ENCODE measurements at places on chromosomes 16 and 17.
A peak's percentile ranks its signal among the peaks of the same experiment; 100 is the strongest.

- peak; percentile 91 for DNase-seq
These were observed at the start of gene CNEP1R1 for GRCh38 chr16:50024684-50025536. TSS of gene CNEP1R1 (plus strand) at chr16:50025225. CDS start at chr16:50025316, 91 bp downstream.

GRCh38 chr16:19583665-19584300, 28.3 kb downstream of the VPS35L start:
- no peak for DNase-seq

DNA sequence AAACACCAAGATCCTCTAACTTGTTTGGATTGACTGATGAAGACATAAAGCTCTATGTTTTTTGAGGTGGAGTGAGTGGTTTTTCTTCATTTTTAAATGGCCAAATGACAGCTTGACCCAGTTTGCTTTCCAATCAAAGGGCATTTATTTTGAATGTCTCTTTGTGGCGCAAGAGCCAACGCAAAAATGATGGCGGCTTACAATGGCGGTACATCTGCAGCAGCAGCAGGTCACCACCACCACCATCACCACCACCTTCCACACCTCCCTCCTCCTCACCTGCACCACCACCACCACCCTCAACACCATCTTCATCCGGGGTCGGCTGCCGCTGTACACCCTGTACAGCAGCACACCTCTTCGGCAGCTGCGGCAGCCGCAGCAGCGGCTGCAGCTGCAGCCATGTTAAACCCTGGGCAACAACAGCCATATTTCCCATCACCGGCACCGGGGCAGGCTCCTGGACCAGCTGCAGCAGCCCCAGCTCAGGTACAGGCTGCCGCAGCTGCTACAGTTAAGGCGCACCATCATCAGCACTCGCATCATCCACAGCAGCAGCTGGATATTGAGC, 329 bp downstream of the NLK start:
- no peak for DNase-seq

GRCh38 chr17:1532836-1533602, 16.6 kb upstream of the INPP5K start:
- DNase-seq = no peak

- no peak for DNase-seq
These were observed 22.1 kb downstream of the TMEM114 start for GRCh38 chr16:8568231-8568617.

DNA sequence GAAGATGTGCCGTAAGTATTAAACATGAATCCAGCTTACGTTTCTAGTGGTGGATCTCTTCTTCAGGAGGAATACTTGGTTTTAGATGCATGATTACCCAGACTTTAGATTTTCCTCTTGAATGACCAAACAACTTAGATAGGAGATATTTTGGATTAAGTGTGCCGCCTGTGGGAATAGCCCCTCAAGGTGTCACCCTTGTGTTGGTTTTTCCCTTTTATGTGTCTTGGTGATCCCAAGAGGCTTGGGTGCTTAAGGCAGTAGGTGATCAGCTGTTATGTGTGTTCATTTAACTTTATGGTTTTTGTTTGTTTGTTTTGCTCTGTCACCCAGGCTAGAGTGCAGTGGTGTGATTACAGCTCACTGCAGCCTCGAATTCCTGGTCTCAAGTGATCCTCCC, 115.1 kb downstream of the PPM1E start:
- DNase-seq = no peak

GRCh38 chr17:37463039-37463438, 26.7 kb upstream of the DUSP14 start:
- no peak for DNase-seq

- no peak for DNase-seq
These were observed 841 bp downstream of the ALOXE3 start for GRCh38 chr17:8117367-8117979.

DNA sequence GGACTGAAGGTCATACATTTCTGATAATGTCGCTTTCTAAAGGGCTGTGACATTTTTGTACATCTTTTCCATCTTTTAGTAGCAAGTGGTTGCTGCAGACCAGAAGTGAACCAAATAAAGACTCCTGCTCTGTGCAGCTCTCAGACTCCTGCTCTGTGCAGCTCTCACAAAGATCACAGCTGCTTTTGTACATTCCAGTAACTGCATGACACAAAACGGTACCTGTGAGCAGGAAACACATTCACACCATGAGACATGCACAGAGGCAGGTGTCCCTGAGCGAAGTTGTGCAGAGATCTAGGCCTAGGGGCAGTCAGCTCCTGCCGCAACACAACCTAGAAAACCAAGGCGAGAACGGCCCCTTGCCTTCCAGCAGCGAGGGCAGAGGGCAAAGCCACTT, 67.5 kb downstream of the KLHDC4 start:
- DNase-seq = no peak

DNA sequence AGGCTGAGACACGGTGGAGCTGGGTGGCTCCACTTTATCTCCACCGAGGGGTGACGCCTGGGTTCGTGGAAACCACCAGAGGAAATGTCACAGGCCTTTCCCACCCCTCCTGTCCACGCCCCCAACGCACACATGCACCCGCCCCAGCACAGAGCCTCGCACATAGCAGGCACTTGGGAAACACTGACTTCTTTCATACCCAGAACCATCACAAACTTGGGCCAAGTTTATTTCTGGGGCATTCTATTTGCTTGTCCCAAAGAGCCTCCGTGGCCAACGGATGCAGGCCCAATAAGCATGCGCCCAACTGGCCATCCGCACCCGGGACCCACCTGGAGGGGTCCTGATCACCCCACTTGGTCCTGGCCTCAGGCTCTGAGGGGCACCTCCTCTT, 3.3 kb downstream of the BCAR1 start:
- peak; percentile 33 for DNase-seq

GRCh38 chr16:71347146-71347545, 11.4 kb upstream of the CALB2 start:
- no peak for DNase-seq

DNA sequence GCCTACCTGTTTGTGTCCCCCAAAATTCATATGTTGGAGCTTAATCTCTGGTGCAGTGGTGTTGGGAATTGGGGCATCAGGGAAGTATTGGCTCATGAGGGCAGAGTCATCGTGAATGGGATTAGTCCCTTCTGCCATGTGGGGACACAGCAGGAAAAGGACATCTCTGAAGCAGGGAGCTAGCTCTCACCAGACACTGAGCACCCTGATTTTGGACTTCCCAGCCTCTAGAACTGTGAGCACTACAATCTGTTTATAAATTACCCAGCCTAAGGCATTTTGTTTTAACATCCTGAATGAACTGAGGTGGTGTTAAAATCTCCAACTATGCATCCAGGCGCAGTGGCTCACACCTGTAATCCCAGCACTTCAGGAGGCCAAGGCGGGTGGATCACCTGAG, 206.0 kb downstream of the SEC14L1 start:
- no peak for DNase-seq

DNA sequence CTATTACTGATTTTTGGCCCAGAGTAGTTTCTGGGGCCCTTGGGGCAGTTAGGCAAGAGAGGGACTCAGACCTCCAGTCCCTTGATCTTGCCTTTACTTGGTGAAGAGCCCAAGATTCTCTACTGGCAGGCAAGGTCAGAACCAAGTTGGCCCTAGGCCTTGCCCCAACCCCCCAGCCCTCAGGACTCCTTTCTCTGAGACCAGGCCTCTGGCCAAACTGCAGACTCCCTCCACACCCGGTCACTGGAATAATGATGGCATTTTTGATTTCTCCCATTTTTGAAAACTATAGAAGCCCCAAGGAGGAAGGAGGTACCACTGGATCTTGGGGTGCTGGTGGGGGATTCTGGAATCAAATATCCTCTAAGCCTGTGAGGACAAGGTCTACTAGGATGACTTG, 18.0 kb upstream of the HOXB9 start:
- DNase-seq = no peak

DNA sequence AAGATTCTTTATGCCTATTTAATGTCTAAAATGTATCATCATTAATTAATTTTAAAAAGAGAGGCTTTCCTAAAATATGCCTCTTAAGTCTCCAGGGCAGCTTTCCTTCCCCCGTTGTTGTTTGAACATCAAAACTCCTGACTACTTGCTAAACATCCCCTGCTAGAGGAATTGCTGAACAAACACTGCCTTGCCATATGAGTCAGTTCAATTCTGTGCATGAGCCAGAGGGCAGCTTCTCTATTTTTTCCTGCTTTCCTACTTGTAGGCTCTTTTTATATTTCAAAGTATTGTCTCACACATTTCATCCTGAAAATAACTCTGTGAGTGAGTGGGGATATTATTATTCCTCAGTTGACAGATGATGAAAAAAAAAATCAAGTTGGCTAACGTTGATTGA, 143.4 kb downstream of the HS3ST4 start:
- DNase-seq = no peak

DNA sequence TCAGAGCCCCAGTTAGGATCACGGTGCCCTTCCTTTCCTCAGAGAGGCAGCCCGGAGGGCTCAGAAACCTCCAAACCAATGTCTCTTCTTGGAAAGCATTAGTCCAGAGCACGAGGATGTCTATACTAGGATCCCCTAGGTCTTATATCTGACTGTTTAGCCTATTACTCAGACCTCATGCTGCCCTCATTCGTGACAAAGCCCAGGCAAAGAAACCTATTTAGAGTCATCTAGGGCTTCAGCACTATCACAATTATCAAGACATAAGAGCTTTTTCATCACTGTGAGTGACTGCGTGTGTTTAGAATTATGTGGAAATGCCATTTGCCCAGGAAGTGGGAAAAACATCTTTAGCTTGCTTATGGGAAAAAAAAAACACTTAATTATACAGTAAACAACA, 159.8 kb upstream of the NOL11 start:
- DNase-seq = no peak

GRCh38 chr16:3577302-3577752, at the start of gene NLRC3:
TSS of gene NLRC3 (minus strand) at chr16:3577403. CDS start at chr16:3565036, 12,367 bp downstream.
- no peak for DNase-seq

DNA sequence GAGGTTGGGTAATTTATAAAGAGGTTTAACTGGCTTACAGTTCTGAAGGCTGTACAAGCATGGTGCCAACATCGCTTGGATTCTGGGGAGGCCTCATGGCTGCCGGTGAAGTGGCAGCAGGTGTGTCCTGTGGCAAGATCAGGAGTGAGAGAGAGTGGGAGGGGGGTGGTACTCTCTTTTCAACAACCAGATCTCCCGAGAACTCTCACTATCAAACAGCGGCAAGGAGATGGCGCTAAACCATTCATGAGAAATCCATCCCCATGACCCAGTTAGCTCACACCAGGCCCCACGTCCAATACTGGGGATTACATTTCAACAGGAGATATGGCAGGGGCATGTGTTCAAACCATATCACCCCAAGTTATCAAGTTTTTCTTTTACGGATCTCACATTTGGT, 44.0 kb upstream of the CBX4 start:
- no peak for DNase-seq

DNA sequence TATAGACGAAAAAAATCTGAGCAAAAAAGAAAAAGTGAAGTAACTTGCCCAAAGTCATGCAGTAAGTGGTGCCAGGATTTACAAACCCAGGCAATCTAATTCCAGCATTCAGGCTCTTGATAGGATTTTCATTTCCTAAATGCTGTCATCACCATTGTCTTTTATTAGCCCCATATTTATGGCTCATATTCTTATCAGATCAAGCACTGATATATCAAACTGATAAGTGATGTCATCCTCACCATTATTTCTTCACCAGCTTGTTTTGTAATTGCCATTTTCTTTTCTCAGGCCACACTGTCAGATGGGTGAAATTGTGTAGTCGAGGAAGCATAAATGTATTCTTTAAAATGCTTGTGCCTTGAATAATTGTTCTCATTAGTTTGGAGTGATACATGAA, 1.3 kb downstream of the RAD51C start:
- DNase-seq = no peak

- DNase-seq = no peak
These were observed 484.7 kb downstream of the NPIPA7 start for GRCh38 chr16:16863672-16864071.

DNA sequence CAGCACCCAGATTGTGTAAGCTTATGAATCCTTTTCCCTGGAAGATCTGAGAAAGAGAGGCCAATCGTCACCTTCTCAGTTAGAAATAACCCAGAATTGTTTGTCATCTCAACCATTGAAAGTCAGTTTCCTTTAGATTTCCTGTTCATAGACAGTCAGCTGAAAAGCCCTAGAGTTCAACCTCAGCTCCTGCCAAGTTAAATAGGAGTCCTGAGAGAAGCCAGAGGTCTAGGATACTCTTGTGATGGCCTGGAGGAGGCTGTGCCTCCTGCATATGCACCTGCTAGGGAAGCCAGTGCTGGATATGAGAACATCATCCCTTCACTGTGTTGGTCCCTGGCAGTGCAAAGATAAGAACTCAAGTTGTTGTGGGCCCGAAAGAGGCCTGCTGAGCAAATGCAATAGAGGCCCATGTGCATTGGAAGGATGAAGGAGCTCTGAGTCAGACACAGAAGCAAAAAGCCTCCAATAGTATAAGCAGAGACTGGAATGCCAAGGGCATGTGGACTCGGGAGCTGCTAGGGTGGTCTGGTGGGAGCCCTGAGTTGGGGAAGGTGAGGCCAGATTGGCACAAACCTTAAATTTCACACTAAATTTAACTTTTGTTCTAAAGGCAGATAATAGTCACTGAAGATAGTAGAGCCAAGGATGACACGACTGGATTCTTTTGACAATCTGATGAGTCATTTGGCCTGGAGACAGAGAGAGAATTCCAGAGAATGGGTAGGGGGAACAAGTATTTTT, 520.9 kb upstream of the CDH5 start:
- DNase-seq = no peak

DNA sequence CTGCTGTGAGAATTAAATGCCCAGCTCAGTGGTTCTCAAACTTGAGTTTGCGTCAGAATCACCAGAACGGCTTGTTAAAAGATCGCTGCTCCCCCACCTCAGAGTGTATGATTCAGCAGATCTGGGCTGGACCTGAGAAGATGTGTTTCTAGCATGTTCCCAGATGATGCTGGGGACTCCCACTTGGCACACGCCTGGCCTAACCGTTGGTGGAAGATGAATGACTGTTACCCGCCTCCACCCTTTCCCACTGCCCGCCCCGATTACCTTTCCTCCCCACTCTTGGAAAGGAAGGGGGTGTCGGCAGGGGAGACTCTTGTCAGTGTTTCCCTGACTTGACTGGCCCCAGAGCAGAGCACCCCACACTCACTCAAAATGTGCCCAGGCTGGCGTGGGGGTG, 29.3 kb upstream of the ABCC3 start:
- no peak for DNase-seq

DNA sequence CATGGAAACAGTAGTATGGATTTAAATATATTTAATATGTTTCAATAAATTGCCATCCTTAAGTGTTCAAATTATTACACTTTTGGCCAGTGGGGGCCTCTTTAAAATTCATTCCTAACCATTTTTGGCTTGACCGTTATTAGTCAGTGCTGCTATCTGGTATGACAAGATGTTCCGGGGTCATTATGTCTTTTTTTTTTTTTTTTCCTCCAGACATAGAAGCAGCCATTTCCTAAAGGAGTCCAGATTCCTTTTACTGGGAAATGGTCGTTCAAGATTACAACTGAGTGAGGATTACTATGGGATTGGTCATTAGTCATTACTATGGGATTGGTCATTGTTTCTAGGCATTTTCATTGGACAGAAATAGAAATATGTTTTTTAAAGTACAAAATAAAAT, 53.4 kb downstream of the NF1 start:
- no peak for DNase-seq
